ENCODE measurements at places on chromosomes 13 and 19. TPM values are rescaled to one million over a fixed set of nuclear protein-coding genes. Genes with fewer than 3 reads are reported as not detected.

The CEACAM3 gene
- total RNA-seq, result not detected

The PRODH2 gene
- total RNA-seq, result not detected

The OR4F17 gene
- not detected for total RNA-seq

The ELSPBP1 gene
- not detected for total RNA-seq

The NOTCH3 gene
- 0.12 TPM for total RNA-seq

The INSR gene
- 5.1 TPM for total RNA-seq

The TUBA3C gene
- not detected for total RNA-seq

The CGB5 gene
- total RNA-seq, result not detected

The NCR1 gene
- total RNA-seq, result 0.35 TPM

The MYO16 gene
- not detected for total RNA-seq

The MATK gene
- total RNA-seq, result 38.8 TPM

The ZNF808 gene
- total RNA-seq, result 41.1 TPM

The SIGLEC11 gene
- not detected for total RNA-seq

The OSCAR gene
- not detected for total RNA-seq

The PBX4 gene
- total RNA-seq, result 26.2 TPM

The PSG4 gene
- not detected for total RNA-seq

The ATP12A gene
- 0.05 TPM for total RNA-seq

The CRLF1 gene
- not detected for total RNA-seq

The GSX1 gene
- total RNA-seq, result not detected

The IGSF23 gene
- not detected for total RNA-seq

The IRGC gene
- total RNA-seq, result not detected

The RAX2 gene
- not detected for total RNA-seq

The ZNF208 gene
- 0.51 TPM for total RNA-seq

The BEST2 gene
- not detected for total RNA-seq

The TRPC4 gene
- total RNA-seq, result not detected

The ZNF728 gene
- total RNA-seq, result not detected

The CEBPA gene
- 0.08 TPM for total RNA-seq

The ERICH6B gene
- not detected for total RNA-seq

The SWSAP1 gene
- 3.7 TPM for total RNA-seq

The VSIG10L gene
- total RNA-seq, result 0.28 TPM

The FPR1 gene
- total RNA-seq, result not detected

The SCGB2B2 gene
- total RNA-seq, result 0.24 TPM

The APOC1 gene
- 0.58 TPM for total RNA-seq

The SMAD9 gene
- not detected for total RNA-seq

The HSPBP1 gene
- total RNA-seq, result 23.0 TPM

The SELENOV gene
- total RNA-seq, result not detected

The MYBPC2 gene
- total RNA-seq, result 0.66 TPM
